Smooth muscle cell of trachea (primary cell): ENCODE measurements at places on chromosomes 5 and 9. TPM values are rescaled to one million over a fixed set of nuclear protein-coding genes. Genes with fewer than 3 reads are reported as not detected.

The IGIP gene
- 9.2 and 11.9 TPM in 2 replicates for total RNA-seq

The EQTN gene
- not detected in 2 replicates for total RNA-seq

The BICD2 gene
- 43.3 and 60.2 TPM in 2 replicates for total RNA-seq

The RICTOR gene
- 27.8 and 41.0 TPM in 2 replicates for total RNA-seq

The HTR1A gene
- total RNA-seq, result not detected in 2 replicates

The CCIN gene
- total RNA-seq, result 1.7 and 2.6 TPM in 2 replicates

The GAS1 gene
- total RNA-seq, result 37.4 and 58.1 TPM in 2 replicates

The WDR70 gene
- total RNA-seq, result 30.8 and 41.6 TPM in 2 replicates

The CLIC3 gene
- total RNA-seq, result 1.6 and 5.8 TPM in 2 replicates

The EFCAB9 gene
- not detected in 2 replicates for total RNA-seq

The ANKRD34B gene
- not detected in 2 replicates for total RNA-seq

The GCNT4 gene
- 1.6 and 2.3 TPM in 2 replicates for total RNA-seq

The PTGDS gene
- 2.8 and 36.7 TPM in 2 replicates for total RNA-seq

The SNAPC4 gene
- total RNA-seq, result 7.7 and 9.6 TPM in 2 replicates
